ENCODE measurements at places on chromosomes 2 and 18. TPM values are rescaled to one million over a fixed set of nuclear protein-coding genes. Genes with fewer than 3 reads are reported as not detected.

DNA sequence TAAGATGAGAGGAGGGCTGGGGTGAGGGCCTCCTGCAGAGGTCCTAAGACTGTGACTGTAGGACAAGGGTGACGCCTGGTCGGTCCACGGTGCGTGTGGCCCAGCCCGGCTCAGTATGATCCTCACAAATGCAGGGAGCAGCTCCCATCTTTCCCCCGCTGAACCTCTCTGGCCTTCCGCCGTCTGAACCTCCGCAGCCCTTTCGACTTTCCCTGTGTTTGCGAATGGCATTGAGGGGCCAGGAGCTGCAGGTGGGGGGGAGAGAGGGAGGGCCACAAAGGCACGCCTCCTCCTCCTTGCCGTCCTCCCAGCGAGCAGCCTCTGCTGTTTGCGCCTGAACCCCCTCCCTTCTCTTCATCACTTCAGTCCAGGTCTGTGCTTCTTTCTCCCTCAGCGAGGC is 68.6 kb upstream of the PXDN start:
- H3K27me3 ChIP-seq = no peaks in the 10 kb centered on the region
- peaks cover 21% of the 10 kb centered on the region for H3K4me1 ChIP-seq
- DNase-seq = no peak
- H3K4me3 ChIP-seq = no peak overlapping the region
- no peak overlapping the region for H3K27ac ChIP-seq
- no peaks in the 10 kb centered on the region for H3K36me3 ChIP-seq

DNA sequence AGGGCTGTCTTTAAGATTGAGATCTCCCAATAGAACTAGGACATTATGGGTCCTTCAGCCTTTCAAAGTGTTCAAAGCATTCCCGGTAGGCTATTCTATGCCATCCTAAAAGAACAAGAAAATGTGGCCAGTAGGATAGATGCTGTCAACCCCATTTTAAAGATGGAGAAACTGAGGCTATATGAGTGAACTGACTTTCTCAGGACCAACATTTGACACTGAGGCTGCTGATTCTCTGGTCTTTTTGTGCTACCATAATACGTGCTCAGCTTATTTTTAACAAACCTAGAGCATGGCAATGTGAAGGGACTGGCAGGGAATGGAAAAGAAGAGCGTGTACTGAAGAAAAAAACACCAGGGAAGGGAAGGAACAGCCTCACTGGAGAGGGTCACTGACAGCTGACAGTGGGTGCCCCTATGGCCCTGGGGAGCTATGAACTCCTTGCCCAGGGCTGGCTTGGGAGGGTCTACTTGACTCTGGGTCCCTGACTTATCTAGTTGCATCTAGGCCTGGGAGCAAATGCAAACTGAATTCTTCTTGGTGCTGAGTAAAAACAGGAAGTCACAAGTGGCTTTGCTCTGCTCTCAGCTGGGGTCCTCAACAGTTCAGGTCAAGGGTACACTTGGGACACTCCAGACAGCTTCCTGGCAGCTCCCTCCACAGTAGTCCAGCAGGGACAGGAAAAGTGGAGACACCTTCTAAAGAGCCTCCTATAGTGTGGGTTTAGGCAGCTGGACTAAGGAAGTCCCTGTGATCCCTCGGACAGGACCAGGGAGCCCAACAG is 2.3 kb downstream of the CYRIA start:
- no peak for DNase-seq
- H3K27me3 ChIP-seq = no peaks in the 10 kb centered on the region
- H3K36me3 ChIP-seq = no peaks in the 10 kb centered on the region
- H3K4me1 ChIP-seq = peaks cover 32% of the 10 kb centered on the region

- H3K36me3 ChIP-seq = no peaks in the 10 kb centered on the region
- no peak for DNase-seq
- no peak overlapping the region for H3K27ac ChIP-seq
- H3K4me1 ChIP-seq = no peaks in the 10 kb centered on the region
These were observed 108.5 kb upstream of the LYPD6 start for GRCh38 chr2:149221898-149222297.

DNA sequence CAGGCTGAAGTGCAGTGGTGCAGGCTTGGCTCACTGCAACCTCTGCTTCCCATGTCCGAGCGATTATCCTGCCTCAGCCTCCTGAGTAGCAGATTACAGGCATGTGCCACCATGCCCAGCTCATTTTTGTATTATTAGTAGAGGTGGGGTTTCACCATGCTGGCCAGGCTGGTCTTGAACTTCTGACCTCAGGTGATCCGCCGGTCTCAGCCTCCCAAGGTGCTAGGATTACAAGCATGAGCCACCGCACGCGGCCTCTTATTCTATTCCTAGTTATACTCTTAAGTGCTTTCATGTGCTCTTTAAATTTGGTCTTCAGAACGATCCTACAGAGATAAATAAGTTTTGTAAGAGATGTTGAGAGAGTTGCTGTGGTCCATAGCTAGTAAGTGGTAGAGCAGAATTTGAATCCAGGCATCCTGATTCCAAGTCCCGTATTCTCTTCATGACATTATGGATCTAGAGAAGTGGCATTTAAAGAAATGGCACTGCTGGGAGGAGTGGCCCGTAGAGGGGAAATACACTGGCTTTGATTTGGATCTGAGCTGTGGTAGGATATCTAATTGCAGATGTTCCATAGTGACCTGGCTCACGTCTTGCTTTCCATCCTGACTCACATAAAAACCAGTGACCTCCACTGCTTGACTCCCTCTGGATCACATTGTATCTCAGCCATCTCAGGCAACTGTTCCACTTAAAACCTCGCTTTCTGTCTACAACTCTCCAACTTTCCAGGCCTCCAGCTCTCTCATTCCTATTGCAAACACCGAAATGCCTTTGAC is 22.8 kb upstream of the ME2 start:
- DNase-seq = no peak
- H3K4me3 ChIP-seq = no peak overlapping the region
- no peaks in the 10 kb centered on the region for H3K4me1 ChIP-seq
- no peaks in the 10 kb centered on the region for H3K27me3 ChIP-seq
- no peaks in the 10 kb centered on the region for H3K36me3 ChIP-seq
- no peak overlapping the region for H3K27ac ChIP-seq

The CIDEA gene
- not detected for total RNA-seq

DNA sequence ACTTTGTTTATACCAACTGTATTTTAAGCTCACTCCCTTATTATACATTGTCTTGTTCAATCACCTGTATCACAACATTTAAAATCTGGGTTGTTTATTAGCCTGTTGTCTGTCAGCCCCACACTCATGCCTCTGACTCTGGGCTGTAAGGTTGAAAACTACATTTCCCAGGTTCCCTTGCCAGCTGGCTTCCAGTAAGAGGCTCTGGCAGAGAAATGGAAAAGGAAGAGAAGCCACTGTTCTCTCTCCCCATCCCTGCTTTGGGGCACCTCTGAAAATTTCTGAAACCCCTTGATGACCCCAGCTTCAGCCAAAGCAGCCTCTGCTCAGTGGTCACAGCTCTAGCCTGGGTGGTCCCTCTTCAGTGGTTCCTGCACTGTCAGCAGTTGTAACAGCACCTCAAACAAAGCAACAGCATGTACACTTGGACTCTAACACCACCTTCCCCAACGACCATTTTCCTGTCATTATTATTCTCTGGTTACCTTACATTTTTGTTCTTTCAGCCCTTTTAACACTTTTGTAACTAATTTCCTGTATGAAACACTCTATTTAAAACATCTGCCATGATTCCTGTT is 108.9 kb upstream of the LGALSL start:
- DNase-seq = no peak
- no peak overlapping the region for H3K4me3 ChIP-seq
- H3K36me3 ChIP-seq = no peaks in the 10 kb centered on the region
- no peak overlapping the region for H3K27ac ChIP-seq
- H3K4me1 ChIP-seq = peaks cover 8% of the 10 kb centered on the region

- no peak for DNase-seq
- H3K36me3 ChIP-seq = no peaks in the 10 kb centered on the region
- H3K4me3 ChIP-seq = no peak overlapping the region
- H3K27ac ChIP-seq = no peak overlapping the region
These were observed 180.8 kb downstream of the FAM210A start for GRCh38 chr18:13545514-13545913.

- no peaks in the 10 kb centered on the region for H3K36me3 ChIP-seq
- peaks cover 12% of the 10 kb centered on the region for H3K4me1 ChIP-seq
- no peak overlapping the region for H3K27ac ChIP-seq
- no peaks in the 10 kb centered on the region for H3K27me3 ChIP-seq
- DNase-seq = no peak
- H3K4me3 ChIP-seq = no peak overlapping the region
These were observed 186.4 kb downstream of the ANAPC1 start for GRCh38 chr2:111697560-111697959.

GRCh38 chr2:78051480-78051879 is 529.3 kb upstream of the LRRTM4 start:
- DNase-seq = no peak
- H3K27ac ChIP-seq = no peak overlapping the region
- H3K4me1 ChIP-seq = no peaks in the 10 kb centered on the region
- no peaks in the 10 kb centered on the region for H3K36me3 ChIP-seq

GRCh38 chr2:24080701-24081100 is 3.9 kb downstream of the TP53I3 start:
- DNase-seq = no peak
- H3K4me3 ChIP-seq = no peak overlapping the region

The TMEM169 gene
- not detected for total RNA-seq

The C2orf80 gene
- total RNA-seq = not detected

- no peaks in the 10 kb centered on the region for H3K36me3 ChIP-seq
- no peaks in the 10 kb centered on the region for H3K4me1 ChIP-seq
- H3K4me3 ChIP-seq = no peak overlapping the region
- no peaks in the 10 kb centered on the region for H3K27me3 ChIP-seq
- no peak for DNase-seq
These were observed 19.9 kb upstream of the CNOT11 start for GRCh38 chr2:101232770-101233169.

The DNAJC5G gene
- total RNA-seq = 0.68 TPM

- H3K4me3 ChIP-seq = no peak overlapping the region
- no peaks in the 10 kb centered on the region for H3K36me3 ChIP-seq
- peaks cover 8% of the 10 kb centered on the region for H3K4me1 ChIP-seq
- DNase-seq = no peak
These were observed 2.6 kb upstream of the FZD5 start for GRCh38 chr2:207772081-207772843.

DNA sequence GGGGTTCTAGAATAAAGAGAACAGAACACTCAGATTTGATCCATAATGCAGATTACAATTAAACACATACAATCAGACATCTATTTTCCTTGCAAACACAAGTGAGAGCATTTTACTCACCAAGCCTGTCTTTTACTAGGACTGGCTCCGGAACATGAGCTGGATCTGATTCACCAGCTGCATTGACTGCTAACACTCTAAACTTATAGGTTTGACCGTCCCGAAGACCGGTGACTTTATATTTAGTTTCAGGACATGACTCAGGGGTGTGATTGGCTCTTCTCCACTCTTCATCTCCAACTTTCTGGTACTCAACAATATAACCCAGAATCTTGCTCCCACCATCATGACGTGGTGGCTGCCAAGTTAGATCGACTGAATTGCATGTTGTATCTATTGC is 112.4 kb downstream of the PLEKHA3 start:
- H3K27me3 ChIP-seq = no peaks in the 10 kb centered on the region
- H3K4me1 ChIP-seq = no peaks in the 10 kb centered on the region
- no peak overlapping the region for H3K27ac ChIP-seq
- H3K36me3 ChIP-seq = peaks cover 3% of the 10 kb centered on the region
- no peak for DNase-seq

The SLC35G4 gene
- not detected for total RNA-seq

- DNase-seq = no peak
- H3K36me3 ChIP-seq = no peaks in the 10 kb centered on the region
- H3K27me3 ChIP-seq = no peaks in the 10 kb centered on the region
- H3K4me1 ChIP-seq = peaks cover 4% of the 10 kb centered on the region
- H3K27ac ChIP-seq = no peak overlapping the region
These were observed 32.1 kb downstream of the REEP1 start for GRCh38 chr2:86305195-86305914.

The UGT1A8 gene
- total RNA-seq = not detected

The KLHL30 gene
- total RNA-seq = 18.3 TPM

- no peaks in the 10 kb centered on the region for H3K36me3 ChIP-seq
- no peak overlapping the region for H3K27ac ChIP-seq
- peaks cover 15% of the 10 kb centered on the region for H3K4me1 ChIP-seq
- no peak for DNase-seq
These were observed 398.0 kb upstream of the CDH20 start for GRCh38 chr18:60935041-60935910.

DNA sequence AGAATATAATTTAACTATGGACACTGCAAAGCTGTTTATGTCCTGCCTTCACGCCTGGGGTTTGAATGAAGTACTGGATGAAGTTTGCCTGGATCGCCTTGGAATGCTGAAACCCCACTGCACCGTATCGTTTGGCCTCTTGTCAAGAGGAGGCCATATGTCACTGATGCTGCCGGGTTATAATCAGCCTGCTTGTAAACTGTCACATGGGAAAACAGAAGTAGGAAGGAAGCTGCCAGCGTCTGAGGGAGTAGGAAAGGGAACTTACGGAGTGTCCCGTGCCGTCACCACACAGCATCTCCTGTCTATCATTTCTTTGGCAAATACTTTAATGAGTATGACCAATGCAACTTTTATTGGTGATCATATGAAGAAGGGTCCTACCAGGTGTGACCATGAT is 105.8 kb downstream of the WDR7 start:
- H3K4me1 ChIP-seq = no peaks in the 10 kb centered on the region
- H3K36me3 ChIP-seq = peaks cover 2% of the 10 kb centered on the region
- no peak for DNase-seq
- H3K27me3 ChIP-seq = no peaks in the 10 kb centered on the region
- no peak overlapping the region for H3K27ac ChIP-seq
- no peak overlapping the region for H3K4me3 ChIP-seq

The KCNS3 gene
- 30.3 TPM for total RNA-seq

GRCh38 chr2:97712693-97713295 is 582 bp upstream of the ZAP70 start:
- no peaks in the 10 kb centered on the region for H3K27me3 ChIP-seq
- H3K4me3 ChIP-seq = no peak overlapping the region
- no peaks in the 10 kb centered on the region for H3K36me3 ChIP-seq
- no peak overlapping the region for H3K27ac ChIP-seq
- no peak for DNase-seq

GRCh38 chr2:153133716-153134115 is 344.8 kb downstream of the RPRM start:
- H3K27me3 ChIP-seq = no peaks in the 10 kb centered on the region
- H3K36me3 ChIP-seq = no peaks in the 10 kb centered on the region
- no peak overlapping the region for H3K4me3 ChIP-seq
- DNase-seq = no peak

- H3K36me3 ChIP-seq = no peaks in the 10 kb centered on the region
- no peaks in the 10 kb centered on the region for H3K4me1 ChIP-seq
- H3K27ac ChIP-seq = no peak overlapping the region
- no peaks in the 10 kb centered on the region for H3K27me3 ChIP-seq
- no peak for DNase-seq
These were observed 55.7 kb upstream of the ACTR3 start for GRCh38 chr2:113834051-113834730.

DNA sequence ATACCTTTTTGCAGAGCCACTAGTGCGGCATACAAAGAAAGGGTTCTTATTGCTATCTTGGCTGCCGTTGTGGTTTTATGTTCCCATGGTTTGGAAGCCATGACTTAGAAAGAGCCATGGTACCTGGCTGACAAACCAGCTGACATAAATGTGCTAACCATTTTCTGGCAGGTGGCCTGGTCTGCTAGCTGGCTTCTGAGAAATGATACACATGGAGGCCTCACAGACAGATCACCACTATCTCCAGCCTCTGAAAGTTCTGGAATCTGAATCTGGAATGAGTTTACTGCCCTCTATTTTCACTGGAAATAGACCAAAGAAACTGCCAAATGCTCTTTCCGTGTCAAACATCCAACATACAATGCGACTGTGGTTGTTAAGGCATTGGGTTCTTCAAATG is 123.7 kb downstream of the QPCT start:
- no peaks in the 10 kb centered on the region for H3K36me3 ChIP-seq
- H3K4me3 ChIP-seq = no peak overlapping the region
- H3K27ac ChIP-seq = no peak overlapping the region
- no peaks in the 10 kb centered on the region for H3K27me3 ChIP-seq
- no peak for DNase-seq

Measured in thoracic aorta (tissue), 2 donors.